ENCODE measurements at places on chromosomes 1 and 21. TPM values are rescaled to one million over a fixed set of nuclear protein-coding genes. Genes with fewer than 3 reads are reported as not detected.

The RCSD1 gene
- 0.21 TPM for total RNA-seq

The LAMC1 gene
- total RNA-seq = 172 TPM

The RO60 gene
- 96.3 TPM for total RNA-seq

The JAM2 gene
- total RNA-seq = 2.0 TPM

The GJA9 gene
- total RNA-seq = not detected

The SLC16A4 gene
- total RNA-seq = 25.4 TPM

The SPATA45 gene
- not detected for total RNA-seq

The C1orf115 gene
- total RNA-seq = 8.4 TPM

The CDC42BPA gene
- 33.4 TPM for total RNA-seq

The LCE1D gene
- total RNA-seq = not detected

The COA6 gene
- 46.2 TPM for total RNA-seq

The SPRR4 gene
- total RNA-seq = not detected

The VHLL gene
- total RNA-seq = not detected

The IFI44L gene
- total RNA-seq = 8.6 TPM

The RIPPLY3 gene
- 0.92 TPM for total RNA-seq

The LDLRAD1 gene
- total RNA-seq = not detected

The TRIM17 gene
- total RNA-seq = 6.1 TPM

The TMEM201 gene
- total RNA-seq = 9.9 TPM

The ADGRL4 gene
- 21.8 TPM for total RNA-seq

The FAM177B gene
- total RNA-seq = not detected

The B3GALNT2 gene
- 39.8 TPM for total RNA-seq

The SRSF11 gene
- 81.9 TPM for total RNA-seq

Measured in kidney epithelial cell (primary cell).